HTR-8/SVneo (cell line): ENCODE measurements at places on chromosomes 11 and 22.

DNA sequence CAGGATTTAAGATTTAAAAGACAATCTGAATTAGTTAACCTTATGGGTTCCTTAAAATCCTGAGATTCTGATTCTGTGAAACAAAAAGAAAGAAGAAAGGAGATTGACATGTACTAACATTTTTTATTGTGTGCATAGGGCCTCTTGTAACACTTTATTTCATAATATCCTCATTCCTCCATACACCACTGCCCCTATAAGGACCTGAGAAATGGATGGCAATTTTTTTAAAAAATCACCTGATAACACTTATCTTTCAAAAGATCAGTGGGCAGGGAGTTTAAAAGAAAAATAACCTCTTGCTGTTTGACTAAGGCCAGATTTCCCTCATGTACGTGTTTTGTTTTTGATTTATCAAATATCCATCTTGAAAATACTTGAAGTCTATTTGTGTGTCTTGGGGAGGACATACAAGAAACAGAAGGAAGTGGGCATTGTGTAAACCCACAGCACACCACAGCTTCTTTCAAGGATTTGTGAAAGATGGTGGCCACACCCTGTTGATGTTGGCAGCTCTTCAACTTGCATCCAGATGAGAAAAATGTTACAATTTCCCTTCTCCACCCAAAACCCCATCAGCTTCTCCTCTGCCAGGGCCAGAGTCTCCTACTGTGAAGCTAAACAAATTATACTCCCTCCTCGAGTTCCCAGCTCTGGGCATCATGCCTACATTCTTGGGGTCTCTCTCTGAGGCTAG lies 35.0 kb upstream of the MPEG1 start:
- no peak for DNase-seq

- DNase-seq, result no peak
Measured at GRCh38 chr11:83687787-83688186, 401.6 kb upstream of the CCDC90B start.

DNA sequence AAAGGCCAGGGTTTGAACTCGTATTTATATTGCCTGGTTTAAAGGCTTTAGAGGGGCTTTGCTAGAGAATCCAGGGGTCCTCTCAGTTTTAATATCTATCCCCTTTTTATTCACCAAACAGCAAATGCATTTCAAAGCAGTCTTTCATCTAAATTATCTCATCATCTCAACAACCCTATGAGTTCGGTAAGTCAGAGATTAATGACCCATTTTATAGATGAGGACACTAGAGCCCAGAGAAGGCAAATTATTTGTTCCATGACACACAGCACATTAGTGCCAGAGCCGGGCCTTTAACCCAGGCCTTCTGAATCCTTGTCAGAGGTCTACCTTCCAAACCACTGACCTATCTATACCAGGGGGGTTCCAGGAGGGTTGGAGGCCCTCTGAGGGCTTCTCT lies 16.8 kb upstream of the YWHAH start:
- no peak for DNase-seq

DNA sequence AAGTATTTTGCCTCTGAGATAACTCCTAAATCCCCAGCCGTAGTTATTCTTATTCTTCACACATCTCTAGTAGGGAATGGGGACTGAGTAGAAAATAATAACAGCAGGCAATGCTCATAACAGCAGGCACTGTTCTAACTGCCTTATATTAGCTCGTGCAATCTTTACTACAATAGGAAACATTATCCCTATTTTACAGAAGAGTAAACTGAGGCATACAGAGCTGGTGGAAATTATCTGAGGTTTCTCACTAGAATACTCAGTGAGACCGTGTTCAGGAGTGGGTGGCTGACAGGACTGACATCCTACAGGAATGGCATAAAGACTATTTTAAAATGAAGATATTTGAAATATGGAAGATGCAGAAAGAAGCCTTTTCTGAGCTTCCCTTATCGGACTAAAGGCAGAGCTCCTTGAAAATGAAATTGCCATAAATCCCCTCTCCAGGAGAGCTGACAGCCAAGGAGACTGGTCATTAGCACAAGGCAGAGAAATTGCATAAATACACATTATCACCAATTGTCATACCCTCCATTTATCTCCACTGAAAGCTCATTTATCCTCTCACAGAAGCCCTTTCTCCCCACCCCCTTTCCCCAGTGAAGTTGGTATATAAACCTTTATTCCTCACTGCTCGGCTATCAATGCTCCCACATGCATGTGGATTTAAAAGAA lies 93.9 kb downstream of the RASSF10 start:
- DNase-seq, result no peak

GRCh38 chr11:86955361-86956120 lies at the start of gene FZD4:
TSS of gene FZD4 (minus strand) at chr11:86955395. CDS start at chr11:86955085, 310 bp downstream.
- peak; percentile 87 for DNase-seq

DNA sequence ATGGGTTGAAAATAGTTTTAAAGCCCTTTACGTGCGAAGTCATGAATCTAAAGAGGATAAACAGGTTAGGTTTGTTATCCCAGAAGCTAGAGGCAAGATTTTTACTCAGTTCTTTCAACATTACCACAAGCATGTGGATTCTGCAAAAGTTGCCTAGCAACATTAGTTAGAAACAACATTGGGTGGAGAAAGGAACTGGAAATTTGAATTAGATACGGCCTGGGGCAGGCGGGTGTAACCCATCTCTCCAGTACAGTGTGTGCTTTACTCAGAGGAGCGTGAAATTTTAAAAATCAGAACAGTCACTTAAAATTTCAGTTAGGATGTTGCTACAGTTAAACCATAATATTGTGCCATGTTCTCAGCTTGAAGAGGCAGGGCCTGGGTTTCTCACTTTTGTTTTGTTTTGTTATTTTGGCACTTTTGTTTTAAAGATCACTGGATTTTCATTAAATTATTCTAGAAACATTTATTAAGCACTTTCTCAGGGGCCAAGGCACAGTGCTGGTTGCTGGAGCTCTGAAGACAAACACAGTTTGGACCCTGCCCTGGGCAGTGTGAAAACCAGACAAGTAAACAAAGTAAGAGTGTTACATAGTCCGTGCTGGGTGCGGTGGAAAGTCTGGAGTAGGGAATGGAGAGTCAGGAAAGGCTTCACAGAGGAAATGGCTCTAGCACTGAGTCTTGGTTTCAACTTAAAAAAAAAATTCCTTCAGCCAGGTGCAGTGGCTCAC lies 4.4 kb upstream of the WEE1 start:
- DNase-seq, result no peak

GRCh38 chr11:126308271-126308671 lies 4.4 kb downstream of the DCPS start:
- DNase-seq, result no peak

- peak; percentile 89 for DNase-seq
Measured at GRCh38 chr22:43955040-43955882, at the start of gene SAMM50. TSS of gene SAMM50 (plus strand) at chr22:43955442. CDS start at chr22:43955578, 136 bp downstream.

- DNase-seq, result peak; percentile 60
Measured at GRCh38 chr11:65381716-65382032, 772 bp downstream of the SLC25A45 start.

GRCh38 chr11:59076876-59077571 lies 9.1 kb upstream of the GLYATL1B start:
- DNase-seq, result no peak

DNA sequence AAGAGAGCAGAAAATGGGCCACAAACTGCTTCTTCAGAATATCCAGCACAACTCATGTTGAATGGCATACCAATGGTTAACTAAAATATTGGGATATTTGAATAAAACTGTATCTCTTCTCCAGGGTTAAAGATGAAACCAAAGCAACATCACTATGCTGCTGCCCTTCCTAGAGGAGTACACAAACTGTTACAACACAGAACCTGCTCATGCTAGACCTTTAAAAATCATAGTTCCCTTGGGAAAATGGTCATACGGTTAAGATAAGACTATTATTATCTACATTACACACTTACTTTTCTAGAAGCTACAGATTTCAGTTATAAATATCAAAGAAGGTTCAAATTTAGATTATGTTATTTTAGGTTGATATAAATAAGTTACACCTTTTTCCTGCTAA lies 78.6 kb upstream of the TP53AIP1 start:
- DNase-seq, result no peak

DNA sequence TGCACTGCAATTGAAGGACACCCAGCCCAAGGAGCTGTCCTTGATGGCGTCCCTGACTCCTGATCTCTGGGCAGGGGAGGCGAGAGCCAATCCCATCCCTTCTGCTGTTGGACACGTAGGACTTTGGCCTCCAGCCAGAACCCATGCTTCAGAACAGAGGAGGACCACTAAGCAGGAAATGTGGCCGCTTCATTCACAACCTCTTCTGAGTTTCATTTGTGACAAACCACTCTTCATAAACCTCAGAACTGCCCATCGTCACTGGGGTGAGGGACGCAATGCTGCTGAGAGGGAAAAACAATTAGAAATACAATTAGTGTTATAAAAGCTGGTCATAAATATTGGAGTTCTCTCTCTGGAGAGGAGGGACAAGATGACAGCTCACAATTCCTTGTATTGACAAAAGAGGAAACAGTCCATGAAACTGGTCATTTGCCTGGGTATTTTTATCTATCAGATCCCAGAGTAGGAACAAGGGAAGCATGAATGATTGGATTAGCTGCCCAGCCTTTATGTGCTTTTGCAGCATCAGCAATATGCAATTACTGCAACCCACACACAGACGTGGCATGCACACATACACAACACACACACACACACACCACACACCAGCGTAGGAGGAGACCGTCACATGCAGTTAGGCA lies 216.5 kb upstream of the CADM1 start:
- no peak for DNase-seq

DNA sequence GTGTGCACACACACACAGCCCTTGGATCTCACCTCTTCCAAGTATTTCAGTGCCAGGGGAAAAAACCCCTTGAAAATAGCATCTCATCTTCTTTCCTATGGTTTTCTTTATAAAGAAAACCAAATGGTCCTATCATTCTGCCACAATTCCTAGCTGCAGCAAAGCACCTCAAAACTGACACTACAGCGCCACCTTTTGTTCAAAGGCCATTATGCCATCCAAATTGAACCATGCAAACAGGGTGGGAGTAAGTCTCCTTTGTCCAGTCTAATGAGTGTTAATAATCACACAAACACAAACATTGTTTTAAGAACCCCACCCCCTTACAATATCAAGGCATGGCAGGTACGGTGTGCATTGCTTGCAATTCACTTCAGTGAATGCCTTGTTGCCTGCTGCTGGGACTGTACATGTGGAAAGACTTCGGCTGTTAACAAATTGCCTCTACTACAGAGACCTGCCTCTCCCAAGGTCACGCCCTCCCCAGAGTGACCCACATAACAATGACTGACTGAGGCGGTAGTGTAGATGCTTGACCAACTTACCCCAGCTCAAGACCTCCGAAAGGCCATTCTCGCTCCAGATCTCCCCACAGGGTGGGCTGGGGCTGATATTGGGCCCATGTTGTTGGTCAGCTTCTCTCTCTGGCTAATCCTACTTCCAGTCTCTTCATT lies 31.7 kb downstream of the FAM181B start:
- DNase-seq, result peak; percentile 43

DNA sequence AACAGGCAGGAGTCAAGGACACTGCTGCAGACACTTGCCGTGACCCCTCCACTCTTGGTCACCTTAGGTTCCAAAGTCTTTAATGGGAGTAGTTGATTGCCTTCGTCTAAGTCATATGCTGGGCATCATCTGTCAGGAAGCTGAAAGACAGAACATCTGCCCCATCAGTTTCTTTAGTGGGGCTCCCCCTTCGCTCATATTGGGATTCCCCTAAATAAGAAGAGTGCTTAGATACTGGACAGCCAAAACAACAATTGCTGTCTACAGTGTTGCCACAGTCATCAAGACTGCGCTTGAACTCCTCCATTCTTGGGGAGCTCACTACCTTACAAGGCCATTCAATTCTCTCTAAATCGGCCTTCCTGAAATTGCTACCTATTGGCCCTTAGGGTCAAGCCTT lies 58.5 kb downstream of the UBASH3B start:
- no peak for DNase-seq

GRCh38 chr11:121024989-121025388 lies 1.1 kb downstream of the TBCEL start:
- DNase-seq, result no peak

DNA sequence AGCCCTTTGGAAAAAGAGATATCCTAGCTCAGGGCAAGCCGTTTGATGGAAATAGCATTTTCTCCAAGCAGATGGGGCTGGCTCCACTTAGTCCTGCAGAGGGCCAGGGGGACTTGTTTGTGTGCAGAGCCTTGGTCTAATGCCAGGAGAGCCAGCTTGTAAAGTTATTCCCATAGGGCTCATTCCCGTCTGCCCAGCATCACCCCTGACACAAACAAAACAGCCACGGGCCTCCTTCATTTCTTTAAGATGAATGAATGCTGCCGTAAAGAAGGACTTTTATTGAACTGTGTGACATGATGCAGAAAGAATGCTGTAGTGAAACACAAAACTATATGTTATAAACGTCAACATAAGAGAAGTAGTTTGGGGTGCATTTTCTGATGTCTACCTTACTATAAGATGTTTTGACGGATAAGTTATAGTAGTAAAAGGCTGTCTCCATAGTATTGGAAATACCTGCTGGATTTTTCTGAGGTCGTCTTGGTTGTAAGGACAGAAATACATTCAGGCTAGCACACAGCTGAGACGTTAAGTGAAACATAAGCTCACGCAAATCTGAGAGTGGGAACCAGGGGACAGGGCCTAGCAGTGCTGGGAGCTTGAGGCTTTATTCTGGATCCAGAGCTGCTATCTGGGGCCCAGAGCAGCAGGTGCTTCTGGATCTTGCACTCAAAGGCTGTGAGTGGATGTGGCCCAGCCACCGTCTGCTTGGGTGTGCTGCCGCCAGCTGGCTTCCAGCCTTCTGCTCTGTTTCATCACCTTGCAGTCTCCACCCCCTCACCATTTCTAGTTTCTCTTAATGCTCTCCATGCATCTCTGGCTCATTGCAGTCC lies 53.3 kb downstream of the NCAM1 start:
- DNase-seq, result no peak

GRCh38 chr22:49238181-49239141 lies 589.2 kb downstream of the BRD1 start:
- no peak for DNase-seq

- no peak for DNase-seq
Measured at GRCh38 chr22:40877488-40877887, 15.6 kb upstream of the DNAJB7 start.

GRCh38 chr11:103327721-103328120 lies 218.5 kb downstream of the DYNC2H1 start:
- DNase-seq, result no peak

DNA sequence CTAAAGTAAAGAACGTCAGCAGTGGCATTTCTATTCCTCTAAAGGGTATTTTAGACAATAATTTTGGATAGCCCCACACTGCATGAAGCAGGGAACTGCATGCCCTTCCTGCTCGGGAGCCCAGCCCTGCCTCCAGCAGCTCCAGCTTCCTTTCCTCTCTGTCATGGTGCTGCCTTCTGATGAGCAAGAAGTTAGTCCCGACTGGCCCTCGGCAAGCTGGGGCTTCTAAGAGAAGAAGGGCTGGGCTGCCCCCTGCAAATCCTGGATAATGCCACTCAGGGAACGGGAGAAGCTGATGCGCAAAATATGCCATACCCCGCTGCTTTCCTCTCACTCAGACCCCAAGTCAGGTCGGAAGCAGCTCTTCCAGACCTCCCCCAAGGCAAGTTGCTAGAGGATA lies 296.4 kb downstream of the ETS1 start:
- no peak for DNase-seq

GRCh38 chr22:42307806-42308563 lies 37.5 kb upstream of the TCF20 start:
- no peak for DNase-seq
